ENCODE measurements at places on chromosomes 12 and 14. TPM values are rescaled to one million over a fixed set of nuclear protein-coding genes. Genes with fewer than 3 reads are reported as not detected.

Gene CMA1
- total RNA-seq: not detected

Gene PLA2G1B
- not detected for total RNA-seq

Gene CCDC175
- total RNA-seq: not detected

Gene SYNE3
- total RNA-seq: 72.5 TPM

Gene ACOT4
- 0.61 TPM for total RNA-seq

Gene OTOGL
- not detected for total RNA-seq
